NCI-H1694 treated with DMSO at 0.1 percent for 48 hours (cell line): ENCODE measurements at places on chromosomes 6 and 20.

DNA sequence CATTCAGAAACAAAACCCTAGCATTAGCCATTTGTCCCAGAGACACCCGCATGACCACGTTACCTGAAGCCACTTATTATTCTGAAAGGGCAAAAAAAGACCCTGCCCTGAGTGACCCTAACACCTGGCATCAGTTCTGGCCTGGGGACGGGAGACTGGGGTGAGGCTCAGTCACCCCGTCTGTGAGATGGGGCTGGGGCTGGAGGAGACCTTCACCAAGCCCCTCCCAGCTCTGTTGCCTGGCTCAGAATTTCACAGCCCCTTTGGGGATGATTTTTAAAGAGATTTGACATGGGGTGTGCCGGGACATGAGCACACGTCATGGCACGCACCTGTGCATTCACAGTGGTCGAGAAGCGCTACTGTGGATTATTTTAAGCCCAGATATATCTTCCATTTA lies 1.4 kb upstream of the BPIFB6 start:
- DNase-seq = no peak

GRCh38 chr20:58699623-58700107 lies 7.1 kb downstream of the NPEPL1 start:
- no peak for DNase-seq

DNA sequence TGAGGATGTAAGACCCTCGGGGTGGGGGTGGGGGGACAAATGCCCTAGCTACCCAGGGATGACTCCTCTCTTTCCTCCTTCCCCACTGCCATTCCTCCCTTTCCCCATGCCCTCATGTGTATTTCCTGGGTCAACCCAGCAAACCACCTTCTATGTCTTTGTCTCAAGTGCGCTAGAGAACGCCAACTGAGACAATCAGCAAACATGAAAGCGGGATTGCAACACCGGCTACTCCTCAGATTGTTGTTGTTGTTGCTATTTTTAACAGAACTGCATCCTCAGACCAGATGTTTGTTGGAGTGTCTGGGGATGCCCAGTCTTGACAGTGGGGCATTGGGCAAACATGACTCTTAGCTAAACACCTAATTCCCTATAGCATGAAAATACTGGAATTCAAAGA lies 39.3 kb upstream of the HIVEP1 start:
- no peak for DNase-seq

DNA sequence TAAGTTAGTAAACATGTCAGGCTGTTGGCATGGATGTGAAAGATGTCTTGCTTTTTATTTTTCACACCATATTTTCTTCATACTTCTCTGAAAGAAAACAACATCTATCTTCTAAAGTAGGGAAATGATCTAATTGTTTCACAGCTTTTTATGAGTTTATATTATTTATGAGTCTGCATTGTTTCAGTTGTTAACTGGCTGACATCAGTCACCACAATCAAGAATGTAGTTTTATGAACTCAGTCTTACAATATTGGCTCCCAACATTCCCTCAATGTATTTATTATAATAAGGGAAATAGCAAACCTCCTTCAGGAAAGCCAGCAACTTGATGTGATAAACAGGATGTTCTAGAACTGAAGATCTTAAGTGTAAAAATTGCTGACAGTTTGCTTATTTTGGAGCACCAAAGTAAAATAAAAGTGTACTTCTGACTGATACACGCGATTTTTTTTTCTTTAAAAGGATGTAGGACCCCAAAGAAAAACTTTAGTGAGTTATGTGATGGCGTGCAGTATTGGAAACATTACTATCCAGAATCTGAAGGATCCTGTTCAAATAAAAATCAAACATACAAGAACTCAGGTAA lies 106.0 kb downstream of the ADGRG6 start:
- DNase-seq = no peak

GRCh38 chr20:997016-997415 lies 5.1 kb downstream of the RSPO4 start:
- DNase-seq = no peak

DNA sequence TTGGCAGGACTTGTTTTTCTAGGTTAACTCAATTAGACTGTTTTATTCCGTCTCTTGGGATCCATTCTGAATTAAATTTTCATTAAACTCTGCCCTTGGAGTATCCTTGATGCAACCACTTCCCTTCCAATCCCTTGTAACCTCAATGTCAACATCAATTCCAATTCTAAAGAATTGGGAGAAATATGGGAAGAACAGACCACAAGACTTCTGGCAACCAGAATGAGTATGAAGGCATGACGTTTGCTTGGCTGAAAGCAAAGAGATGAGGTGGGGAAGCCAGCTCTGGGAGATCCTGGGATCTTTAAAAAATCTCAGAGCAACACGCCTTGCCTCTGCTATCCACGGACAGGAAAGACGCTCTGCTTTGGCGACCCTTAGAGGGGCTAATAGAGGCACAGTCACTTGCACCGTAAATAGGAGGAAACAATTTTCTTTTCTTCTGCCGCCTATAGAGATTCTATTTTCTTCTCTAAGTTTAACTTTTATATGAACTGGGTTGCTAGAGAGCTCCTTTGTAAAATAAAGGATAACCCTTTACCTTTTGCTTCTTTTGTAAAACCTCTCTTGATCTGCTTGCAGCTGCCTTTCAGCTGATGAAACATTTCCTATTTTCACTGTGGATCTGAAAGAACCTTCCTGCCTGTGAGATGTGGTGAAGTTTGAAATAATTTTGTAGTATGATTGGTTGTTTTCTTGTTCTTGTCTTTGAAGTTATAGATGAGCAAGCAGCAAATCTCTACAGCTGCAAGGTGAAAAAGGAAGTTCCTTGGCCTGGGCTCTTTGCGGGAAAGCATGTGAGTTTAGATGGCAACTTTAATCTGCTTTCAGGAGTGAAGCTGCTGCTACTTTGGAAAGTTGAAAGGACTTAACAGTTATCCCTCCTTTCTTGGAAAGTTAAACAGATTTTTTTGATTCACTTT lies at the start of gene ASIP:
TSS of gene ASIP (plus strand) at position 731 of the 923 bp plus-strand sequence. CDS start 18,952 bp downstream, outside the sequence.
- DNase-seq = no peak

DNA sequence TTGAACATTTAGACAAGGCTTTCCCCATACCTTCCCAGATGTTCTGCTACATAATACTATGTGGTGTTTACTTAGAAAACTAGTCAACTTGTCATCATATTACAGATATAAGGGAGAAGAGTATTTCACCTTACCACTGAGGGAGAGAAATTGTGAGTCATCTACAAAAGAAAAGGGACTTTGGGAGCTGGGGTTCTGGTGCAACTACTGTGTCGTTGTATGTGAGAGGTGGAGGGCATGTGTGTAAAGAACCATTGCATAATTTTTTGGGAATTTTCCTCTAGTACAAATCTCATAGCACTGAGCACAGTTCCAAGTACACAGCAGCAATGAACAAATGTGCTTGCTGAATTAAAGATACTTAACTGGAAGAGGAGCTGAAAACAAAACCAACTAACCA lies 665.6 kb downstream of the DHX35 start:
- DNase-seq = no peak
